Breast epithelium (tissue), 4 donors: ENCODE measurements at places on chromosomes 5 and 9. TPM values are rescaled to one million over a fixed set of nuclear protein-coding genes. Genes with fewer than 3 reads are reported as not detected.

Gene AP3S1
- total RNA-seq: 93.7 TPM

Gene IL13
- total RNA-seq: not detected

Gene LURAP1L
- 25.2 TPM for total RNA-seq

Gene TMEM174
- not detected for total RNA-seq

Gene SPATA31C1
- total RNA-seq: not detected

DNA sequence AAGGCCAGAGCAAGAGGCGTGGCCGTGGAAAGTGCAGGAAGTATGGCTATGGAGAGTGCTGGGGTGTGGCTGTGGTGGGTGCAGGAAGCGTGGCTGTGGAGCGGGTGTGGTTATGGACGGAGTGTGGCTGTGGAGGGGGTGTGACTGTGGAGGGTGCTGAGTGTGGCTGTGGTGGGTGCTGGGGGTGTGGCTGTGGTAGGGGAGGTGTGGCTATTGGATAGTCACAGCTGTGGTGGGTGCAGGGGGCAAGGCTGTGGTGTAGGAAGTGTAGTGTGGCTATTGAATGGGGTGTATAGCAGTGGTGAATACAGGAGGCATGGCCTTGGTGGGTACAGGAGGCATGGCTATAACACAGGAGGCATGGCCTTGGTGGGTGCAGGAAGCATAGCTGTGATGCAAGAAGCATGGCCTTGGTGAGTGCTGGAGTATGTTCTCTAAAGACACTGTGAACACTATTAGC, 40.8 kb upstream of the SPATA31C2 start:
- no peaks in the 10 kb centered on the region for H3K4me1 ChIP-seq
- no peaks in the 10 kb centered on the region for H3K27me3 ChIP-seq
- no peak for DNase-seq
- no peak overlapping the region for H3K27ac ChIP-seq
- no peaks in the 10 kb centered on the region for H3K36me3 ChIP-seq

DNA sequence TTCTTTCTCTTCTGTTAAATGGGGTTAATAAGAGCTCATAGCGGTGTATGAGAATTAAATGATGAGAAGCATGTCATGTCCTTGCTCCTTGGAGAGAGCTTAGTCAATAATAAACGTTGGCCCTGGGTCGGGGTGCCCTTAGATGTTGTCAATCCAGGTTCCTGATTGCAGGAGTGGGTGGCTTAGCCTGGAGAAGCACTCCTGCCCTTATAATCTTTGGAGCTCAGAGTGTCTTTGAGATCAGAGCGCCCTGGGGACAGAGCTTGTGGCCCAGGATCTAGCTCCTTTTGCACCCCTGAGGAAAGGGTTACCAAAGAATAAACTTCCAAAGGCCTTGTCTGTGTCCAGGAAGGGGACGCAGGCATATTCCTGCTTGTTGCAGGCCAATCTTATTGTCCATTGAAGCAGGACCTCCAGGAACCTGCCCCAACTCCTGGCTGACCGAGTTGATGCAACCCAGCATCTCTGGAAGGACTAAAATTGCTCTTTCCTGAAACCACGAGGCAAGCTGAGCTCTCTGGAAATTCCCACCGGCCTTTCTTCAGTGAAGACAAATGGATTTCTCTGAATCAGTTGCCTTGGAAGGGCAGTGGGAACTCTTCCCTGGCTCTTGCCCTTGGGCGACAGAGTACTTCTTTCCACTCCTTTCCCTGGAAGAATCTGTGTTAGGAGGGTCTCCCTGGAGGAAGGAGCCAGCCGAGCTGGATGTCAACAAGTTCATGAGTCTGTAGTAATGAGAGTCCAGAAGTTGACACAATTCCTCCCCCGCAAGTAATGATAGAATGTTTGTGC, 6.4 kb upstream of the AMBP start:
- no peak overlapping the region for H3K4me3 ChIP-seq
- H3K36me3 ChIP-seq: no peaks in the 10 kb centered on the region
- H3K4me1 ChIP-seq: no peaks in the 10 kb centered on the region

- H3K27ac ChIP-seq: no peak overlapping the region
- H3K4me1 ChIP-seq: no peaks in the 10 kb centered on the region
- DNase-seq: no peak
- H3K4me3 ChIP-seq: no peak overlapping the region
- no peaks in the 10 kb centered on the region for H3K36me3 ChIP-seq
- H3K27me3 ChIP-seq: no peaks in the 10 kb centered on the region
These were observed 548.4 kb downstream of the LRRC70 start for GRCh38 chr5:63127054-63127453.

DNA sequence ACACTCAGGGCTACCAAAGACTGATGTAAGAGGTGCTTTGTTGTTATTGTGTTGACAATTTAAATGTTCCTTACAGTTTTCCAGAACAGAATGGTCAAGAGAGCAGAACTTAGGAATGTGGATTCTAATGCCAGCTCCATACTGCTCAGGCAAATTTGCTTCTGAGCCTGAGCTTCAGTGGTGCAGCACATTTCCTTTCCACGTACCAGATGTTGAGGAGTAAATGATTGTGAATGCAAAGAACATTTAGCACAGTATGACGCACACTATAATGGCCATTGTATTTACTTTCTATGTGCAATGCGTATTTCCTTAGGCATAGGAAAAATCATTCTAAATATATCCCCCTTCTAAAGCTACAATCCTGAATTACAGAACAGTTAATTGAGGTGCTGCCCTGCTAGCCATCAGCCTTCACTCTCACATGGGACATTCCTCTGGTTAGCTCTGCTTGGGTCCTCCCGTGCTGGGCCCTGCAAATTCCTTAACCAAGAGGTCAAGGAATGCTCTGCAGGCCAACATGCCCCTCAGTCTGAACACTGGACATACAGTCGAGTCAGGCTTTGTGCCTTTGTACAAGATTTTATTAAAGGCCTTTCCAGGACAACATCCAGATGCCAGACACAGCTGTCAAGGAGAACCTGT, 21.1 kb upstream of the TMEM174 start:
- no peak overlapping the region for H3K4me3 ChIP-seq
- H3K27me3 ChIP-seq: no peaks in the 10 kb centered on the region
- H3K36me3 ChIP-seq: no peaks in the 10 kb centered on the region
- no peak for DNase-seq

DNA sequence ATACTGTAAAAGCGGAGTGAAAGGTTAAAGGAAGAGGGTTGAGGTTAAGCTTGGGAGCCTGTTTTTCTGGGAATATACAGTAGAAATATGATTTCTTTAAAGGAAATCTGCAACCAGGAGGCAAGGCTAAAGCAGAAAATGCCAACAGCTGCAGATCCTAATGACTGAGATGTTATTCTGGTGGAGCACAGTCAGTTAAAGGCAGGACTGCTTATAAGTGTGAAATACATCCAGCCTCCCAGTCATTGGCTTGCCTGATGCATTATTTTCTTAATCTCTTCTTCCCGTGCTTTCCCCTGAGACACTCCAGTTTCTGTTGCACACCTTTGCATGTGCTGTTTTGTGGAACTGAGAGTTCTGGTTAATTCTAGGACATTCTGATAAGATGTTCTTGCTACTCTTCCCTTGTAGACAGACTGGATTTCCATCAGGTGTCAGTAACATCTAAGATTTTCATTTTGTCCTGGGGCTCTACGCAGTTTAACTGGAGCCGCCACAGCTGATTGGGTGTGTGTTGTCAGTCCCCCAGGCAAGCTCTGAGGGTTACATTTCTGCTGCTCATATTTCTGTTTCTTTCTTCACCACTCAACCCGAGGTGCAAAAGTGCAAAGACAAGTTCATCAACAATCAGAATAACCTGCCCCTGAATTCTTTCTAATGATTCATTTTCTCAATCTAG, 44.4 kb downstream of the CAST start:
- no peak overlapping the region for H3K27ac ChIP-seq
- no peak for DNase-seq
- no peaks in the 10 kb centered on the region for H3K36me3 ChIP-seq
- no peaks in the 10 kb centered on the region for H3K4me1 ChIP-seq
